ENCODE measurements at places on chromosomes 3 and 15.

- DNase-seq = no peak
These were observed 353.2 kb upstream of the SOX2 start for GRCh38 chr3:181358562-181358961.

- DNase-seq = no peak
These were observed 1.0 kb downstream of the COPS2 start for GRCh38 chr15:49154359-49154758.

GRCh38 chr3:190172751-190173150 is 52.1 kb upstream of the P3H2 start:
- DNase-seq = no peak

GRCh38 chr3:27559835-27560234 is 75.7 kb upstream of the SLC4A7 start:
- no peak for DNase-seq

DNA sequence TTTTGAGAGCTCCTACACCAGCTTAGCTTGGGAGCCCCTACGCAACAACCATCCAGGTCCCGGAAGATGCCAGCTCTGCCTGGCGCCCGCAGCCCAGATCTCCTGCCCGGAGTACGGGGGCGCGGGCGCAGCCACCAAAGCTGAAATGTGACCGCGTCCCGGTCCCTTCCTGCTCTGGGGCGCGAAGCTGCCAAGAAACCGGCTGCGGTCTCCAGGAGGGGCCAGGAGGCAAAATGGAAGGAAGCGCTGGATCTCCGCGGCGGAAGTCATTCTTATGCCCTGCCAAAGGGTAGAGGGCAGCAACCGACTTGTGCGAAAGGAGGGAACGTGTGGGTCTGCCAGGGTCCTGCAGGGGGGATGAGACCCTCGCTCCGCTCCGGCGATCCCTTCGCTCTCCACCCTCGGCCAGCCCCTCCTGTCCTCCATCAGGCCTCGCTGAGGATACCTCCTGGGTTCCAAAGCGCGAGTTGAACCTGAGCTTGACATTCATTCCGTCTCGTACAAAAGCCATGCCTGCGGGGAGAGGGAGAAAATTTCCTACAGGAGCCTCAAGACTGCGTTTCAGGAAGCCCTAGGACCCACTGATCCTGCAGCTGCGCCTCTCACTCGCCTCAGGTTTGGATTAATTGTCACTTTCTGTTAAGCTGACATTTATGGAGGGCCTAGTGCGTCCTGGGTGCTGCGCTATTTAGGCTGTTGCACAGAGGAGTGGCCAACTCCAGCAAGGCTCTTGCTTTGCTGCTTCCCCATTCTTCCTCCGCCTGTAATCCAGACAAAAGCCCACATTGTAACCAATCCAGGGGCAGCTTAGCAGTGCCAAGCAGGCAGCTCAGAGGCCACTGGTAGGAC is 98.3 kb upstream of the VGLL3 start:
- DNase-seq = no peak

- no peak for DNase-seq
These were observed 195.8 kb downstream of the MTHFS start for GRCh38 chr15:79700951-79701480.

DNA sequence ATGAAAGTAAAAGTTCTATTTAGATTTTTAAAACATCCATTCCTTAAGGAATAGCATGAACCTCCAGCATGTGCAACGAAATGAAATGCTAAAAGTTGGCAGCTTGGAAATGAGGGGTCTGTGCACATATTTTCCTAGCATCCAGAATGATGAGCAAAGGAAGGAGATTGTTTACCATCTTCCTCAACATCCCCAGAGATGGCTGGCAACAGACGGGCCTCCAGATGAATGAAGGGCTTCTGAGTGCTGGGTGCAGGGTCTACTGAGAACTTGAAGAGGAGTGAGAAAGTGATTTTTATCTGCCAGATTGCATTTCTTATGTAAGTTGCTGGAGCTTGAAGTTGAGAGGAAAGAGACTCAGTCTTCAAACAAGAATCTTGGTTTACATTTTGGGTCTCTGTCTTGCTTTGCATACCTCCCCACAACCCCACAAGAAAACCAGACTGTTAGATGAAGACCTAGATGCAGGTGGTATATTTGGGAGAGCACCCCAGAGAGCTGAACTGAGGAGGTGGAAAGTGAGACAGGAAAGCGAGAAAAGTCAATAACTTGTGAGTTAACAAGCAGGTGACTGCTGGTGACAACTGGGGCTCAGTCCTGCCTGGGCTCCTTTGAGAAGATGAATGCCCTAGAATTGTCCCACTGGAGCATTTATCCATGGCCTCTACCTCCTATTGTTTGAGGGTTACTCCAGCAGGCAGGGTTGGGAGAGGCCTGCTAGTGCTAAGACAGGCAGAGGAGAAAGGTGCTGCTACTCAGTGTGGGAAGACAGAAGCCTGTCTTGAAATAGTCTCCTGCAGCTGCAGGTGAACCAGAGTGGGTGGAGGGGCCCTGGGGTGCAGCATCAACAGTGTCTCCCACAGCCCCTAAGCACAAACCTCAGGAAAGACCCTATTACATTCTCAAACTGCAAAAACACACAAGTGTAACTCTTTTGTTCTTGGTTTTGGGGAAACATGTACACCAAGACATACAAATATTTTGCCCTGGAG is 10.5 kb upstream of the CCK start:
- DNase-seq = no peak

GRCh38 chr3:125331243-125331642 is 43.9 kb downstream of the ZNF148 start:
- no peak for DNase-seq

- no peak for DNase-seq
These were observed 34.3 kb upstream of the RAD51 start for GRCh38 chr15:40660686-40661085.

DNA sequence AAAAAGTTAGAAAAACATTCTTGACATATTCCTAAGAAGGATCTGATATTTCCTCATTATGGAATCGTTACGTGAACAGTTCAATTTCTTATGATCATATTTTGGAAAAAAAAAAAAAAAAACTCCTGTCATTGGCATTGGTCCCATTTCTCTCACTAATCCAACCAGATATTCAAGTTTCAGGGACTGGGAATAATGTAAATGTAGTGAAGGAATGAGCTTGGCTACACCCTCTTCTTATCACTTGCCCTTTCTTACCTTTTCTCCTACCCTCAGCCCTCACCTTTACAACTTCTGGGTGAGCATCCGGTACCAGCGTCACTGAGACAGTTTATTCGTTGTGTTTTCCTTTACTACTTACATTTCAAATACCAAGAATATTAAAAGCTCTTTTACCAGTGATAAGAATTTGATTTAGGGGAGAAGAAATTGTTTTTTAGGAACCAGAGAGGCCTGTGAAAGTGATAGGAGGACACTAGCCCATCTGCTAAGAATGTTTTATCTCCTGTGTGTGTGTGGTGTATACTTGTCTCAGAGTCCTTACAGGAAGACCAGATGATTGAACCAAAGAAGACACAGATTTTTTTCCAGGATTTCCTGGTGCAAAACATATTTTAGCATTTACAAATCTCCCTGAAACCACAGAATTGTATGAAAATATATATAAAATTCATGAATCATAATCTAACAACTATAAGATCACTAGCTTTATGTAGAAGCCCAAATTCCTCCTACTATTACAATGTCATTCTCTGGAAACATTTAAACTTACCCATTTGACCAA is 946.7 kb downstream of the ZPLD1 start:
- no peak for DNase-seq

DNA sequence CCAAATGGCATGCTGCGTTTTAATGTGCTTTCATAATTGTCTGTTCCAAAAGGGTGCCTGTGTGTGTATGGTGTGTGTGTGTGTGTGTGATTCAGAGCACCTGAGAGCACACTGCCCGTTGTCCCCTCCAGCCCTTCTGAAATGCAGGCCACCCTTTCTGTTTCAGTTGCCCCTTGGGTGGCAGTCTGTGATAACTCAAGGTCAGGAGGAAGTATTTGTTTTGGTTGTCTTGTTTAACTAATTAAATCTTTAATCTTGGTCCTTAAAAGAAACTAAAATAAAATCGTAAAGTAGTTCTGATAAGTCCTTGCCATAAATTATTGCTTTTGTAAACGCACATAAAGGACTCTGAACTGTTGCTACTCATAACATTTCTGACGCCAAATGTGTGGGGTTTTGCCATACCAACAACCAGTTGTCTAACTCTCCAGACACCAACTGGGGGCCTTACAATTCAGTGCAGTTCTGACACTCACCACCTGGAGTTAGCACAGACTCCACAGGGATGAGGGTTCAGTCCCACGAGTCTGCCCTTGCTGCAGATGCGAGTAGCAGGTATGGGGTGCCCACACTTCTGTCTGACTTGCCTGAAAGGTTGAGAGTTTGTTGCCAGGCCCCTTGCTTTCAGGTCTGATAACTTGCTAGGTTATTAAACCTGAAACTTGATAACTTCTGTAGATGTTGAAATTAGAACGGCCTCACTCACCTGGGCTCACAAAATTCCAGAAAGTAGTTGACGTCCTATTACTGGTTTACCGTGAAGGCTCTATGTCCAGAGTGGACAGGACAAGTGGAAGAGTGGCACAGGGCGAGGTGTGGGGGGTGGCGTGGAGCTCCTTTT is 157.3 kb downstream of the IGF1R start:
- no peak for DNase-seq

DNA sequence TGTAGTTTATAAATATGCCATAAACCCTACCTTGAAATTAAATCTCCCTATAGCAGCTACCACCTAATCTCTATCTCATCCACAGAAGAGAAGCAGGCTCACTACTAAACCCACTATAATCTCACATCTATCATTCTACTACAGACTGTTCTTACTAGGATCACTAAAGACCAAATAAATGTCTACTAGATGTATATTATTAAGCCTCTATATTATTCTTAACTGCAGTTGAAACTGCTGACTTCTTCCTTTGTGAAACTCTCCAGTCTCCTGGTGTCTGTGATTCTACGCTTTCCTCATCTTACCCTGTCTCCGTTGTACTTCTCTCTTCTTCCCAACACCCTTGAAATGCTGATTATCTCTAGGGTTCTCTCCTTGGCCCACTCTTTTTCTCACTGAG is 1154.0 kb downstream of the IGSF11 start:
- DNase-seq = no peak
